Activated CD4-positive, alpha-beta T cell treated with anti-CD3 and anti-CD28 coated beads for 36 hours (primary cell): ENCODE measurements at places on chromosomes 16 and 17.

DNA sequence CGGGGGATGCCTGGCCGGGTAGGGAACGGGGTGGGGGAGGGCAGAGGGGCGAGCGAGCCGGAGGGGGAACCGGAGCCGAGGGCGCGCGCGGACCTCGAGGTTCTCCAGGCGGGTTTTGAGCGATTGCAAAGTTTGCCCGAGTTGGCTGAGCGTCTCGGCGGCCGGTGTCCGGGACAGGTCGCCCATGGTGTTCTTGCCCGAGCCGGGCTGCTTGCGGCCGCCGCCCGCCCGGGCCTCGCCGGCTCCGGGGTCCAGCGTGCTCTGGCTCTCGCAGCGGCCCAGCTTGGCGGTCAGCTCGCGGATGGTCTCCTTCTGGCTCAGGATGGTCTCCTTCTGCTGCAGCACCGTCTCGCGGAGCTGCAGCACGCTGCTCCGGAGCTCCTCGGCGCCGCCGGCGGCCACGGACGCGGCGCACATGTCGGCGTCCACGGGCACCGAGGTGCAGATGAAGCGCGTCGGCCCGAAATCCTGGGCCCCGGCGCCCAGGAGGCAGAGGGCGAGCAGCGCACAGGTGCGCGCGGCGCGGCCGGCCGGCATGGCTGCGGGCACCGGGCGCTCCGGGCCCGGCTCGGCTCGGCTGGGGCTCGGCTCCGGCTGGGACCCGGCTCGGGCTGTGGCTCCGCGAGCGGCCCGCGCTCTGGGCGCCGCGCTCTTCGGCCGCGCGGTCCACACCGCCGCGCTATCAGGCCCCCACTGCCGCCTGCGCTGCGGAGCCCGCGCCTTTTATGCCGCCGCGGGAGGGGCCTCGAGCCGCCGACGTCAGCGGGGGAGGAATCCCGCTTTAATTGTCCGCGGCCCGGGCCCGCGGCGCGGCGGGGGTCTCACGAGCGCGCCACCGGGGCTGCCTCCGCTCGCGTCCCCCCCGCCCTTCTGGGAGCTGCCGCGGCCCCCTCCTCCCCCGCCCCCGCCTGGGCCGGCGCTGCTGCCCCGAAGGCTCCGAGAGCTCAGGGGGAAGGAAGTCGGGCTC is at the start of gene NPTX1:
NPTX1 (minus strand) TSS at position 698 of the 967 bp plus-strand sequence; CDS start at position 537, 161 bp downstream.
- peak; percentile 38 for DNase-seq

DNA sequence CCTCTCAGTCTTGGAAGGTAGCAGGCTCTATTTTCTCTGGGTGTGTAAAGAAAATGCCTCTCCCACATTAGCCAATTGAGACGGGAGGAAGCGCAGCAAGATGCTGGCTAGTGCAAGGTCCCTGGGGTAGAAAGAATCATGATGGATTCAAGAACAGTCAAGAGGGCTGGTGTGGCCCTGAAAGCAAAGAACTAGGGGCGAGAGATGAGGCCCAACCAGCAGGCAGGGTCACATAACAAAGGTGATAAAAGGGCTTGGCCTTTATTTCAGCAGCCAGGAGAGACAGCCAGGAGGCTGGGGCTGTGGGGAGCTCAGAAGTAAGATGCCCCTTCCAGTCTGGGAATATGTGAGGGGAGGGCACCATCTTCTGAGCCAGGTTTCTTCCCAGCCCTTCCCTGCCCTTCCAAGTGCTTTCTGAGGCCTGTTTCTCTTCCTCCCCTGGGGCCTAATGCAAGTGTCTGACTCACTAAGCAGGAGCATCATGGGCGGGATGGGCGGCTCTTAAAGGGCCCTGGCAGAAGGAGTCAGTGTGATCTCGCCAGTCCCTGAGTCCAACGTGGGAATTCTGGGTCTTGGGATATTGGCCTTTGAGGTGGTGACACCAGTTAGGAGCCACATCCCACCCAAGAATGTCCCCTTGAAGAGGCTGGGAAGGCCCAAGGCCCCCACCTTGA is 3.9 kb upstream of the NLRC5 start:
- DNase-seq: peak; percentile 62

DNA sequence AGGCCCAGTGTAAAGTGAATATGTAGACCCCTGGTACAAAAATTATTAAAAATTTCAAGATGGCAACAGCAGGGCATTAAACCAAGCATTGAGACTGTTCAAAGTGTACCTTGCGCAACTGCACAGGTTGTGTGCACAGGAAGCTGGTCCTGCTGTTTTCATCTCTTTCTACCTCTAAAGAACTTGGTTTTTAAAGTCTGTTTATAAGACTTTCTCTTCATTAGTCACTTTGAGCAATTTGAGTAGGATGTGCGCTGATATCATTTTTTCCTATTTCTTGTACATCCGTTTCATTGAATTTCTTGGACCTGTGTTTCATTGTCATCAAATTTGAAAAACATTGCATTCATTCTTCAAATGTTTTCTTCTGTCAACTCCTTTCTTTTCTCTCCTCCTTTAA is 16.8 kb upstream of the PMP22 start:
- DNase-seq: peak; percentile 20

DNA sequence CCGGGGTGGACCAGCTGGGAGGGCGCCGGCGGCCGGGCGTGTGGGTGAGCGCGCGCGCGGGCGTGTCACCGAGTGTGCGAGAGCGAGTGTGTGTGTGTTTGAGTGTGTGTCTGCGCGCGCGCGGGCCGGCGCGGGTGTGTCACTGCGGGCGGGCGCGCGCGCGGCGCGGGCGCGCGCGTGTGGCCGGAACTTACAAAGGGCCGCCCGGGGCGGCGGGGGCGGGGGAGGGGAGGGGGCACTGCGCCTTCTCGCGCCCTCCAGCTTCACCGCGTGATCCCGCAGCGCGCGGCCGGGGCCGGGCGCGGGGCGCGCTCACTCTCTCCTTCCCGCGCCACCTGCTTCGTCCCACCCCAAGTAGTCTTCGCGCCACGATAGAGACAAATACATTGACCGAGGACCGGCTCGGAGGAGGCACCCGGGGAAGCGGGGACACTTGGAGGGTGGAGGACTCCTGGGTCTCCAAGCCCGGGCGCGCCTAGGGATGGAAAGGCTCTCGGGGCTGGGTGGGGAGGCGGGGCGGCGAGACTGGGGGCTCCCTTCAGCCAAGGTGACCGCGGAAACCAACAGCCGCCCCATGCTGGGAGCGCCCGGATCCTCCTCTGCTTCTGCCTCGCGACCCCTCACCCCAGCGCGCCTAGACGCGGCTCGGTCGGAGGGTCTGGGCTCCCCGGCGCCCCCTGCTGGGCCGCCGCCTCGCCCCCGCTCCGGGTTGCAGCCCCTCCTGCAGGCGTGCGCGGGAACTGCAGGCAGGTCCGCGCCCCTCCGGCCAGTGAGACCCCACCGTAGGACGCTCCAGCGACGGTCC is at the start of gene SRCIN1:
SRCIN1 (minus strand) TSS at position 112 of the 805 bp plus-strand sequence. CDS start 247 bp downstream, outside the sequence.
- DNase-seq: peak; percentile 79

DNA sequence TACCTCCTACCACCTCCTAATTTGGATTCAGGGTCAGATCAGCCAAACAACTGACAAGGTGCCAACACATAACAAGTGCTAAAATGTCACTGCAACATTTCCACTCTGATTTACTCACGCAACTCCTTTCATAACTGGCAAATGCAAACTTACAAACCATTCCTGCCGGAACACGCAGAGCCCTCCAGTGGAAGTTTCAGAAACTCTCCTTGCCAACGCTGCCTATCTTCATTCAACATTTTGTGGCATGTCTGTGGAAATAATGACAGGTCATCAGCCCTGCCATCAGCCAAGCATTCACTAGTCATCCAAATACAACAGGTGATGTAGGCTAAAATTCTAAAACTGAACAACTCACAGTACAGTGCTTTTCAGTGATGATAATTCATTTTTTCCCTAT is 37.7 kb upstream of the OR3A1 start:
- DNase-seq: no peak

DNA sequence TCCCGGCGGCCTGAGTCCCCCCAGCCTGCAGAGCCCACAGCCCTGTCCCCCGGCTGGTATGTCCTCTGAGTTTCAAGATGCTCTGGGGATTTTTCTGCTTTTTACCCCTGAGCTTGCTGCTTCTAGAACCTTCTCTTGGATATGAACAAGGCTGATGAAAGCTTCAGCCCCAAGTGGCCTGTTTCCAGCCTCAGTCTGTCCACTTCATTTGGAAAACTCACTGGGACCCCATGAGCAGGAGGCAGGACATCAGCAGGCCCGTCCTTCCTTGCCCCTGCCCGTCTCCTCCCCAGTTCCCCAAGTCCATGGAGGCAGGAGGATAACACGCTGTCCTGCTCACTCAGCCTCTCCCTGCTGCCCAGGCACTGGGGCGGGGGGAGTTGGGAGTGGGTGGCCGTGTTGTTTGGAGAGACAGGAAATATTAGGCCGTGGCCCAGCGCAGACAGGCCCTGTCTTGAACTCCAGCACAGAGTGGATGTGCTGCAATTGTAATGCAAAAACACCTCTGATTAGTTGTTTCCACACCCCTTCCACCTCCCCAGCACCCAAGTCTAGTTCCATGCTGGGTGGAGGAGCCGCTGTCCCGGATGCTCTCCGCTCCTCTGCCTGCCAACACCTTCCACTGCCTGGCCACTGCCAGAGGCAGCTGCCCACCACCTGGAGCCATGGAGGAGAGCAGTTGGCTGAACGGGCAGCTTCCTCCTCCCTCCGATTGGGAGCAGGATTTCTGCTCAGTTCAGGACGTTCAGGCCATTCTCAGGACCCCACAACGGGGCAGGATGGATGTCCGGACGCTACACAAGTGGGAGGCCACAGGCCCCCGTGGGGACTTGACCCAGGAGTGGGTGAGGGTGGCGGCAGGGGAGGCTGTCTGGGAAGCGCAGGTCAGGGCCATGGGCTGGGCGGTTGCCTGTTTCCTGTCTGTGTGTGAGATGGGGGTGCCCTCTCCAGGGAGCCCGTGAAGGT is 216.9 kb upstream of the GSE1 start:
- DNase-seq: peak; percentile 3

GRCh38 chr16:55349867-55350266 is 25.9 kb downstream of the IRX6 start:
- DNase-seq: no peak

GRCh38 chr17:76527430-76528111 is 9.9 kb downstream of the CYGB start:
- peak; percentile 52 for DNase-seq
